Ureter (tissue), 1 donor: ENCODE measurements at places on chromosomes 12 and 14. TPM values are rescaled to one million over a fixed set of nuclear protein-coding genes. Genes with fewer than 3 reads are reported as not detected.

DNA sequence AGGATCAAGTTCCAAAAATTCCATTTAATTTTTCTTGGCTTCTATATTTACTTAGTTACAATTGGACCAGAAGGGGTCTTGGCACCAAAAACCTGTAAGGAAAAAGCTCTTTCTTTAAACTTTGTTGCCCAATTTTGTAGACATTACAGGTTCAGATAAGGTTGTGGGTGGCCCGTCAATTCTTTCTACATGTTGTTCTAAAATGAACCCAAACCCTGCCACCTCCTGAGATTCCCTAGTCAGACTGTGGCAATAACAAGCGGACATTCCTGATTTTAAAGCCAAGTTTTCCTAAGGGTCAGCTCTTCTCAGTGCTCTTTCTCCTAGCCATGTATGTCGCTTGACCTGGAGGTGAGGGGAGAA lies 45.0 kb upstream of the GSG1 start:
- no peak for DNase-seq

DNA sequence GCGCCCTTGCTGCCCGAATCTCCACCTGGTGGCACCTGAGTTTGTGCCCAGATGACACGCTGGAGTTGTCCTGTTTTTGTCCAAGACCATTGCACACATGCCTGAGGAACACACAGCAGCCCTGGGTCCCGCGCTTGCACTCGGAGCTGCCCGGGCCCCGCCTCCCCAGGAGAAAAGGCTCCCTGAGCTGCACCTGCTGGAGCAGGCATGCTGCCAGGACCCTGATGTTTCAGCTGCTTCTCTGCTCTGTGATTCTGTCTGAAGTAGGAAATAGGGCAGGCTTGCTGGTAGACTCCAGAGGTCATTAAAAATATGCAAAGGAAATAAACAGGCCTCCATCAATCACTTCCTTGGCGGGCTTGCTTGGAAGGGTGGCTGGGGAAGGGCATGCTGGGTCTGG lies 271.6 kb downstream of the CACNA1C start:
- no peak for DNase-seq

DNA sequence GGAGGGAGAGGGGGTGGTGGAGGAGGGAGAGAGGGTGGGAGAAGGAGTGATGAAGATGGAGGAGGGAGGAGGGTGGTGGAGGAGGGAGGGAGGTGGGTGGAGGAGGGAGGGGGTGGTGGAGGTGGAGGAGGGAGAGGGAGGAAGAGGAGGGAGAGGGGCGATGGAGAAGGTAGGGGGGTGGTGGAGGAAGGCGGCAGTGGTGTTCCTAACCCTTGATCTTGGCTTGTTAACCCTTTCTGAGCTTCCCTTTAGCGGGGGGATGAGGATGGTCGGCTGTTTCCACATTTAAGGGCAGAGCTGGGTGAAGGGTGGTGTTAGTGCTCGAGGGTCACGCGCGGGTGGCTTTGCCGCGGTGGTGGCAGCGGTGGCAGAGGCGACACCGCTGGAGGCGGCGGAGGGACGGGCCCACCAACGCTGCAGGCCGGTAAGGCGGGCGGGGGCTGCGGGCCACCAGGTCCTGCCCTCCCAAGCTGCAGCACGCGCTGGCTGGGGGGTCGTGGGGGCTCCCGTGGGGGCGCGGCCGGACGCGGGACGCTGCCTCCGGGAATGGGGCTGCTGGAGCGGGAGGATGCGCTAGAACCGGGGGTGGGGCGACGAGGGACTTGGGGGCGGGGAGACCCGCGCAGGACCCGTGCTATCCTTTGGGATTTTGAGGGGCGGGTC lies 156.3 kb downstream of the PTPN11 start:
- no peak for DNase-seq

GRCh38 chr12:92278378-92278828 lies 132.8 kb upstream of the BTG1 start:
- DNase-seq, result no peak

DNA sequence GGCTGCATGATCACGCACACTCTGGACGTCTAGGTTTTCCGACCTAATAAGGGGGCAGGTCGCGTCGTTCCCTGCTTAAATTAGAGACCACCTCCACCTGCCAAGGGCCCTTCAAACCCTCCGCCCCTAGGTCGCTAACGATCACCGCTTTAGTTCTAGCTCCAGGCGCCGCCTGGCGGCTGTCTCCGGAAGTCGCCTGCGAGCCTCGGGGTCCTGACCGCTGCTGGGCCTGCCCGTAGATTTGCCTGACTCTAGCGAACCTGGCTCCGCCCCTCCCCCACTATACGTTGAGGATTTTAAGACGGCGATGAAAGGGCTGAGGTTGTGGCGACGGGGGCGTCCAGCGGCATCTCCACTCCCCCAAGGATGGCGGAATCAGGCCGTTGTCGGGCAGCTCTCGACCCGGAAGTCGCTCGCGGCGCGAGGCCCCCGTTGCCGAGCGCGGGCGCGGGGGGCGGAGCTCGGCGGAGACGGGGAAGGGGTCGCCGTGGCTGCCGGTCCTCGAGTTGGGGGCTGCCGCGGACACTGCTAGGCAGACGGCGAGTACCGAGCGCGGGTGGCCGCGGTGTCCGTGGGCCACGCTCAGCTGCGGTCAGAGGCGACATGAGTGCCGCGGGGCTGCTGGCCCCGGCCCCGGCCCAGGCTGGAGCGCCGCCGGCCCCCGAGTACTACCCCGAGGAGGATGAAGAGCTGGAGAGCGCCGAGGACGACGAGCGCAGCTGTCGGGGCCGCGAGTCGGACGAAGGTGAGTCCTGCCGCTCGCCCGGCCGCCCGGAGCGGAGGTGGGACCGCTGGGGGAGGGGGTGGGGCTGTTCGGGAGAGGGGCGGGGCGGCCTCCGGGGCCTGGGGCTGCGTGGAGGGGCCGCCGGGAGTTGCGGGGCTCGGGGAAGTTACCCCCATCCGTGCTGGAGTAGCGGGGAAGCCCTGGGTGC lies at the start of gene SUDS3:
SUDS3 (plus strand) TSS at position 467 of the 932 bp plus-strand sequence; CDS start at position 604, 137 bp downstream.
- peak; percentile 94 for DNase-seq

GRCh38 chr12:50265770-50266524 lies 17.4 kb downstream of the LIMA1 start:
- no peak for DNase-seq

Gene KRT78
- not detected for total RNA-seq

Gene FITM1
- 0.55 TPM for total RNA-seq

Gene FCF1
- 54.6 TPM for total RNA-seq

Gene ZC2HC1C
- 3.0 TPM for total RNA-seq
